ENCODE measurements at places on chromosomes 3 and 15. TPM values are rescaled to one million over a fixed set of nuclear protein-coding genes. Genes with fewer than 3 reads are reported as not detected.

Gene ANKUB1
- not detected for total RNA-seq

Gene NPAP1
- total RNA-seq = not detected

Gene HPS3
- 50.8 TPM for total RNA-seq

Gene MLF1
- total RNA-seq = 11.9 TPM

Gene GRIP2
- 0.15 TPM for total RNA-seq

Gene UROC1
- not detected for total RNA-seq

Gene MESP2
- total RNA-seq = 0.58 TPM

Gene TMEM158
- 82.2 TPM for total RNA-seq

Gene PLIN1
- 0.50 TPM for total RNA-seq

Gene LEO1
- total RNA-seq = 23.8 TPM

Gene GP9
- not detected for total RNA-seq

Gene PLA2G4E
- total RNA-seq = under 0.01 TPM

Gene EXD1
- not detected for total RNA-seq

Gene NR2E3
- not detected for total RNA-seq

Data from smooth muscle cell of trachea (primary cell).